ENCODE measurements at places on chromosomes 4 and X.

GRCh38 chr4:73919691-73920090 is 50.5 kb downstream of the CXCL1 start:
- DNase-seq = no peak

- DNase-seq = peak; percentile 7
These were observed 97.7 kb upstream of the PTPN13 start for GRCh38 chr4:86496094-86497080.

DNA sequence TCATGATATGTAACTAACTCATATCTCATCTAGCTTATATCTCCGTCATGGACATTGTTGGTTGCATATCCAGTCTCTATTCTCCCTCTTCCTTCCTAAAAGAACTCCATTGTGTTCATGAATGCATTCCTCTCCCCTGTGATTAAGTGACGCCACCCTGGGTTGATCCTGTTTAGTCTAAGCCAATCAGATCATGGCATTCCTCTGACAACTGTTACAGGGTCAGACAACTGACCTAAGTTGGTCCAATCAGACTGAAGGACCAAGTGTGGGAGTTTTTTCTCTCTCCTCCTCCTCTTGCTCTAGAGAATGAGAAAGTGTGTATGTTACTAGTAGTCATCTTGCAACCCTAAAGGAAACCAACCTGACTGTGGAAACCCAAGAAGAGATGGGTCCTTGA is 3.6 kb downstream of the APOO start:
- DNase-seq = no peak

- DNase-seq = no peak
These were observed 71.3 kb downstream of the STIM2 start for GRCh38 chr4:26931966-26932365.

DNA sequence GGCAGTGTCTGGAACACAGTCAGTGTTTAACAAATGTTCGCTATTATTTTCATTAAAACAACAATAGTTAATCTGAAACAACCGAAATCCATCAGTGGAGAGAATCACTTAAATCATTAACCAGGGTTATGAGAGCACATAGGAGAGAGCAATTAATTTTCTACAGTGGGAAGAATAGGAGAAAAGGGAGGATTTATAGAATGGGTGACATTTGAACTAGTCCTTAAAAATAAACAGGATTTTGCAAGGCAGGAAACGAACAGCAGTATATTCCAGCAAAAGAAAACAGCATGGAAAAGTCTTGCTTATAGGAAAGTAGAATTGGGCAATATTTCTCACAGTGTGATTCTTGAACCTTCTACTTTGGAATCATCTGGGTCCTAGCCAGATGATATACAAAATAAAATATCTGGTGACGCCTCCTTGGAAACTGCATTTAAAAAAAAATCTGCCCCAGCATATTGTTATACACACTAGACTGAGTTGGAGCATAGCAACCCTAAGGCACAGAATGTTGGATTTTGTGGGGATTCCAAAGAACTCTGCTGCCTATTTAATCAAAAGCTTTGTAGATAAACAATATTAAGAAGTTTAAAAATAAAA is 56.1 kb downstream of the INTS12 start:
- no peak for DNase-seq

DNA sequence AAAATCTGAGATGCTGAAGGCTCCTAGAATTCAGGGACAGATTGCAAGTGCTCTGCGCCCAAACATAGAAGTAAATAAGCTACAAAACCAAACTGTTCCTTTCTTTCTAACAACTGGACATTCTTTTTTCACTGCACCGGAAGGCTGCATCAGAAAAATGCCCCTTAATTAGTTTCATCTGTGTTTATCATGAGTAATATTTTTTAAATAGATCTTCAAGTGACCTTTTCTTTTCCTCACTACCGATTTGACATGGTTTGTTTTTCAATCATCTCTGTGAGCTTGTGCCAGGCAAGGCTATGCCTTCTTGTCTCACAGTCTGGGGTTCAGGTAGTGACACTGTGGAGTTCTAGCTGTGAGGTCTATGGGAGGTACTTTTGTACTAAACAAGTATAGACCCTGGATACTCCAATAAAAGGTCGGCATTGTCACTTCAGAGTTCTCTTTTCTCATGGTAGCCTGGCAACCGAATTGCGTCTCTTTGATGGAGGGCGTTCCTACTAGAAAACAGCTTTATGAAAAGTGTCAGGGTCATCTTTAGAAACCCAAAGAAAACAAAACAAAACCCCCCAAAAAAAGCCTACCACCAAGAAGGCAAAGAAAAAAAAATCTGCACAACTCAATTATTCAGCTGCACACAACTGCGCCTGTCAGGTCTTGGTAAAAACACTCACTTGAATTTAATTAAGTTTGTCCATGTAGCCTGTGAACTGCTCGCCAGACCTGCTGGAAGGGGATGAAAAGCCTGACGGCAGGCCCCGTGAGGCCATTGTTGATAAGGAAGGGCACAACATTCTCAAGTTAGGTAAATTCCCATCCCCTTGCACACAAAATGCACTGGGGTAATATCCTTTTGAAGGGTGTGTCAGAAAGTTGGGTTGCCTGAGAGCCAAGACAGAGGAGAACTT is 22.8 kb upstream of the ADAMTS3 start:
- DNase-seq = no peak

DNA sequence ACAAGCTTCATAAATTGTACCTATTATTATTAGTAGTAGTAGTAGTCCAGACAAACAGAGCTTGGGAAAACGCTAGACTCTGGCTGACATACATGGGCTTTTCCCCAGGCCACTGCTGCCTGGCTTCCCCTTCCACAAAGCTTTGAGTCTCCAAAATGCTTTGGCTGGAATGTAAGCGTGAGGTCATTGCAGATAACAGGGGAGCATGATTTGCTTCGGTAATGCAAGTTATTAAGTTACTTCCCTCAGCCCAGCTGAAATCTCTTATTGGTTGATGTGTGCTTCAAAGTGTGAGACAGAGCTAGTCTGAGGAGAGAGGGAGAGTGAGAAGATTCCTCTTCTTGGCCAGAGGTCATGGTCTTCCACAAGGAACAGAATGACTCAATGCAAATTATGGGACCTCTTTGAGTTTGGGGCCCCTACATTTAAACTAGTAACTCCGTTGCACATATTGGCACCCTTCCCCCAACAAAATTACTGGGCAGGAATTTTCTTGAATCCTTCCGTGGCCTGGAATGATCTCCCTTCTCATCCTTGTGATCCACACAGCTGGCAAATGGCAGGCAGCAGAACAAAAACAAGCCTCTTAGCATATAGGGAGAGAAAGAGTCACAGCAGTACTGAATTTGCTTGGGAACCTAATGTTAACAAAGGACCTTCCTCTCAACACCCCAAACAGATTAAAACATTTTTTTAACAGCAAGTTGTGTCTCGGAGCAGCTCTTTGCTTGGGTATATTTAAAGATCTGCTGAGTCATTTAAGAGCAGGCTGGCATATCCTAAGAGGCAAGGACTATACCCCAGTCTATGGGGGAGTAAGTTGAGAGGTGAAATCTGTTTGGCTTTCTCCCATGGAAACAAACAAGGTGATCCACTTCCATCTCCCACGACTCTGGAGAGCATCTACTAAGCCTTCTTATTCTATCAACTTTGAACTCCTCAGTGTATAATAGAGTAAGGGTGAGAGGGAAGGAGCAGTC is 19.9 kb downstream of the AR start:
- no peak for DNase-seq

DNA sequence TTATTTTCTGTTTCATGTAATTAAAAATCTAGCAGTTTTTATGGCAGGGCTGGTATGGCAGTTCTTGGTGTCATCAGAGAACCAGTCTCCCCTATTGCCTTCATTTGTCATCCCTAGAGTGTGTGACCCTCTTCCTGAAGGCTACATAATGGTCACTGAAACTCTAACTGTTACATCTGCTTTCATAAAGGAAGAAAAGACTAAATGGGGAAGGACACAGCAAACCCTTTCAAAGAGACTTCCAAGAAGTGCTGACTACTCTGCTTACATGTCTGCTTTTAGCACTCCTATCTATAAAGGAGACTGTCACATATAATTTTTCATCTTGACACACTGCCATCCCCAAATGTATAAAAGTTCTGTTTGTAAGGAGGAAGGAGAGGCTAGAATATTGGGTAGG is 105.9 kb upstream of the DIAPH2 start:
- DNase-seq = no peak

DNA sequence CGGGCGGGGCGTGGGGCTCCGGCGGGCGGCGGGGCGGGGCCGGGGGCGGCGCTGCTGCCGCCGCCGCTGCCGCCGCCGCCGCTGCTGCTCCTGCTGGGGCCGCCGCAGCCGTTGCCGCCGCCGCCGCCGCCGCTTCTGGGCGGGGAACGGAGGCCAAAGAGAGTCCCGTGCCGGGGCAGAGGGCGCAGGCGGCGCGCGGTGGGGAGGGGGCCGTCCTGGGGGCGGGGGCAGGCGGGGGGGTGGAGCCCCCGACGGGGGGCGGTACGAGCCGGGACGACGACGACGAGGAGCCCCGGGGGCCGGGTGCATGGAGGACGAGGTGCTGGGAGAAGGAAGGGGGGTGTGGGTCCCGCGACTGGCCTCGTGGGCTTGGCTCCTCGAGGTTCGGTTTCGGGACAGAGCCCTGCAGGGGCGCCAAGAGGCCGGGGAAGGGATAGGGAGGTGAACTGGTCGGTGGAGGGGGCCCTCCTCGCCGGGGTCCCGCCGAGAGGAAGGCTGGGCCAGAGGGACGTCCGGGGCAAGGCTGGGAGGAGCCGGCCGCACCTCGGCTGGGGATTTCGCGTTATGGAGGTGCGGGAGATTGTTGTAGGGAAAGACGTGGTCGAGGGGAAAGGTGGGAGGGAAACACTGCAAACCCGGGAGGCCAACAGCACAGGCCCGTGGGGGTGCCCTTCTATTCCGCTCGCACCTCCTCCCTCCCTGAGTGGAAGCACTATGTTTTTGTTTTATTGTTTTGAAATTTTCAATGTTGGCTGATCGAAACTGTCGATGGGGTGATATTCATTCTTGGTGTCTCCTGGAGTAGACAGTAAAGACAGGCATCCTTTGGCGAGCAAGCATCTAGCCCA is 1.9 kb downstream of the BCORL1 start:
- DNase-seq = no peak

- DNase-seq = no peak
These were observed 12.3 kb upstream of the GNPDA2 start for GRCh38 chr4:44738615-44739014.

DNA sequence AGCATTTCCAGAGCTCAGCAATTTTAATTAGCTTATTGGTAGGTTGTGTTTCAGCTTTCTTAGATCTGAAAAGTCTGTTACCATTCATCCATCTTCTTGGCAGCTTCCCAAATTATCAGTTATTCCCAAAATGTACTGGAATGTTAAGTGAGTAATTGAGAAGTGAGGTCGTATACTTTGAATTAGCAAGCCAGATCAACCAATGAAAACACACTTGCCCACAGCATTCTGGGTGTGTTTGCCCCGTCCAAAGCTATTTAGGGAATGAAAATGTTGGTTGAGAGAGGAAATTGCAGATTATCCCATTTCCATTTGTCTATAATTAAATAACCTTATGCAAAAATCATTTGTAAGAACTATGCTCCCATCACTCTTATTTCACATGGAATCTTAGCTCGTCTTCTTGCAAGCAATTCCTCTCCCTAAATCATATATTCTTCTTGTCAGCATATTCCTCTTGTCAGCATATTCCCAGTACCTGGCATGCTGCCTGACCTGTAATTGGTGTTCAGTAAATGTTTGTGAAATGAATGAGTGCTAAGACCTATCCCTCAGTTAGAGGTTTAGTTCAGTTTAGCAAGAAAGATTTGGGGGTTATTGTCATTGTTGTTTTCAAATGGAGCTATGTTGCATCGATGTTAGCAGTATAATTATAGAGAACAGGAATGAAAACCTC is 23.3 kb upstream of the ANTXR2 start:
- no peak for DNase-seq

DNA sequence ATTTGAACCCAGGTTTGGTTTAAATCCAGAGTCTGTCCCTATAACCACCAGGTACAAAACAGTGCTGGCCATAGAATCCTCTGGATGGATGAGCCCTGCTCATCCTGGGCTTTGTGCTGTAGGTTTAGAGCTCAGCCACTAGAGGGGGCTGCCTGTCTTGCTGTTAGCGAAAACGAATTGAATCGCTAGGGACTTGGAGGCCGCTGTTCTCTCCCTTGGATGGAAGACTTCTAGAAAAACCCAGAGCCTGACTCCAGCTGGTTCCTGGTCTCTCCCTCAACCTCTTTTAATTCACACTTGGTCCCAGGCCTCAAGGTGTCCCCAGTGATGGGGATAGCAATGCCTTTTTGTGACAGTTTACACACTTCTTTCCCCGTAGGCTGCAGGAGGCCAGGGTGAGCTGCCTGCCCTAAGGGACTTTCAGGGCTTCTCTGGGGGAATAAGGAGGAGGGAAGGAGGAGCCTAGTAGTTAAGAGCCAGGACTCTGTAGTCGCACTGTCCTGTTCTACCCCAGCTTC is 8.7 kb downstream of the RIPPLY1 start:
- DNase-seq = peak; percentile 10

DNA sequence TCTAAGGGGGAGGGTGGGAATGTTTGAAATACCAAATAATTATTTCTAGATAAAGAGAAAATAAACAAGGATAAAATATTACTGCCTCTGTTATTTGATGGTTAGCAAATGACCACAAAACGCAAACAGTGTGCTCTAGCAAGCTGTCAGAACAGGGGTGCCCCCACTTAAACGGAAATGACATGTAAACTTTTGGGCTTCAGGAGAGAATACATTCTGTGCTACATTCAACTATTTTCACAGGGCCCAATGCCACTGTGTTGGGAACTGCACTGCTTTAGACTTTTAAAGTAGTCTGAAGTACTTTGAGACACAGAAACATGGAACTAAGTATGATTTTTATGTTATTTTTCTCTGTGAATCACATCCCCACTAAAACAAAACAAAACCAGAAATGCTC is 14.1 kb downstream of the CD40LG start:
- no peak for DNase-seq

GRCh38 chr4:13762130-13762529 is 134.6 kb upstream of the BOD1L1 start:
- DNase-seq = no peak

GRCh38 chrX:117327373-117327772 is 789.2 kb downstream of the KLHL13 start:
- DNase-seq = peak; percentile 77

DNA sequence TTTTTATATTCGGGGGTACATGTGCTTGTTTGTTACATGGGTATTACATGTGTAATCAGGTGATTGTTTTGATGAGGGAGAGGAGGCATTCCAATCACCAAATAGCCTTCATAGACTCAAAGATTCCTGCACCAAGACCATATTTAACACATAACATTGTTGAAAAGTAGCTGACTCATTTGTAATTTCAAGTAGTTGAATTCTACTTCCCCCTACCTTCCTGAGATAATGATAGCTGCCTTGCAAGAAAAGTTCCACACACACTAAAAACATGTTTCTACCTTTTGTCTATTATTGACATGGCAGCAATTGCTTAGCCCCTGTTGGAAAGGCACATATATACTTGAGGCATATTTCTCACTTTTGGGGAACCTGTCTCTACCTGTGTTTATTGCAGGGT is 16.1 kb downstream of the PGAM4 start:
- DNase-seq = no peak

GRCh38 chr4:147863111-147863747 is 131.3 kb downstream of the ARHGAP10 start:
- no peak for DNase-seq

All from NCI-H1048 (cell line).